LHCN-M2 (cell line): ENCODE measurements at places on chromosomes 1 and 21. TPM values are rescaled to one million over a fixed set of nuclear protein-coding genes. Genes with fewer than 3 reads are reported as not detected.

Gene CA6
- not detected in 2 replicates for total RNA-seq

Gene AADACL3
- total RNA-seq: not detected in 2 replicates

Gene DRAXIN
- total RNA-seq: under 0.01 and 0.13 TPM in 2 replicates

Gene RORC
- not detected in 2 replicates for total RNA-seq

- no peak for DNase-seq
Measured at GRCh38 chr1:175679981-175680652, 63.3 kb downstream of the TNR start.
